ENCODE measurements at places on chromosomes 5 and 9. TPM values are rescaled to one million over a fixed set of nuclear protein-coding genes. Genes with fewer than 3 reads are reported as not detected.
A peak's percentile ranks its signal among the peaks of the same experiment; 100 is the strongest.

DNA sequence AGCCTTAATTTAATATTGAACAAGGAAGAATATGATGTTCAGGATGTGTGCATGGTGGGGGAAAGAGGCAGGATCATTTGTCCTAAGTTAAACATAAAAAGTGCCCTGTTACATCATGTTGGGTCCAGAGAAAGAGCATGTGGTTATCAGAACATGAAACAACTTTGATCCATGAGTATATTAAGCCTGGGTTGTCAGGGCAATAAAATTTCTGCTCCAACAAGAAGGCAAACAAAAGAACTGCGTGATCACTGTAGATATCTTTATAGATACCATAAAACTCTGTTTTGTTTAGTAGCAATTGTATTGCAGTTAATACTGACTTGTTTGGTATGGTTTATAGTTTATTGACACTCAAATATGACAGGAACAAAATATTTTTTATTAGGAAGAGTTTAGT lies 35.2 kb downstream of the PCA3 start:
- no peak for DNase-seq

DNA sequence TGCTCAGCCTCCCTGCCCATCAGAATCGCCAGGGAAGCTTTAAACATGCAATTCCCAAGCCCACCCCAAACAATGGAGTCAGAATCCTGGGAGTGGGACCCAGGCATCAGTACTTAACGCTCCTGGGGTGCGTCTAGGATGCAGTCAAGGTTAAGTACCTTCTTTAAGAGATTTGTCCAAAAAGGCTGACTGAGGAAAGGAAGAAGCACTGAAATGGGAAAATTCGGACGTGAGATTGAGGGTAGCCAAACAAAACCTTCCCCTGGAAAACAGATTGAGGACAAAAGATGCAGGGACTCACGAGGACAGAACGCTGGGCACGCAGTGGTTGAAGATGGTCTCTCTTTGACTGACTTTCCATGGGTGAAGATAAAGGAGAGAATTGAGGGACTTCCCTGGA lies 143.5 kb downstream of the MTX3 start:
- no peak for DNase-seq

- peak; percentile 63 for DNase-seq
Measured at GRCh38 chr5:157303667-157304327, 37.9 kb downstream of the CYFIP2 start.

DNA sequence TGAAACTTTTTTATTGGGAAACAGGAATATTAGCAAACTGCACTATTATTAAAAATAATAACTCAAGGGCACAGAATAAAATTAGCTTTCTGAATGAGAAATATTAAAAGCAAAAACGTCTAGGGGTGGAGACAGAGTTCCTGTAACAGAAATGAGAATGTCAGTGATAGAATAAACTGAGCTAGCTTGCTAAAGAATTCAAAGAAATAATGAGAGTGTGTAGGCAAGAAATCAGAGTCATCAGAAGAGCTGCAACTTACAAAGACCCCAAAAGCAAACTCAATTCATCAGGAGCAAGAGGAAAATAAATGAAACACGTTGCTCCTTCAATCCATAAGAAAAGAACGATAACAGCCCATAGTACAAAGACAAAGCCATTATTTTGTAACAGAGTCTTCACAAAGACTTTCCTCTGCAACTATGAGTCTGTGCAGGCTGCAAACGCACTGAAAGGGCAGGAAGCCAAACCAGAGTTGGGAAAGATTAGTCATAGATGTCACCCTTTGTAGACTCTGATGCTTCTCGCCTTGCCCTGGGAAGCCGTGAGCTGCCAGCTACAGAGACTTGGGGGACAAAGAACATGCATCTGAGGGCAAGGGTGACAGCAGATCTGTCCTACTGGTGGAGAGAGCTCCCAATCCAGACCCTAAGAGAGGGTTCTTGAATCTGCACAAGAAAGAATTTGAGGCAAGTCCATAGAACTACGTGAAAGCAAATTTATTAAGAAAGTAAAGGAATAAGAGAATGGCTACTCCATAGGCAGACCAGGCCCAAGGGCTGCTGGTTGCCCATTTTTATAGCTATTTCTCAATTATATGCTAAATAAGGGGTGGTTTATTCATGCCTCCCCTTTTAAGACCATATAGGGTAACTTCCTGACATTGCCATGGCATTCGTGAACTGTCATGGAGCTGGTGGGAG lies 40.8 kb downstream of the SHC3 start:
- DNase-seq = no peak

- no peak for DNase-seq
Measured at GRCh38 chr5:103454770-103455169, 107.8 kb downstream of the NUDT12 start.

DNA sequence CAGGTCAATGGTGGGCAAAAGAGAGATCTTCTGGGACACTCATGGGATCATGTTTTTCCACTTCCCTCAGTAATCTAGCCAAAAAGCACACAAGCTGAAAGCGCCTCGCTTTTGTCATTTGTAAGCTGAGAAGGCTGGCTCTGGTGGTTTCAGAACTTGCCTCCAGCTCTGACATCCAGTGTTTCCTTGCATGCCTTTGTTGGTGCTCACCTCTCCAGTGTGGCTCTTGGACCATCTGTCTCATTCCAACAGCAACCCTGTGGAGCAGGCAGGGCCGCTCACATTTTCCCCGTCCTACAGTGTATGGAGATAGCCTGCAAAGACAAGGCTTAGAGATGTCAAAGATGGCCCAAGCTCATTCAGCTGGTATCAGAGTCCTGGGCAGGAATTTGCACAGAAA lies 160.8 kb upstream of the KLF4 start:
- DNase-seq = no peak

DNA sequence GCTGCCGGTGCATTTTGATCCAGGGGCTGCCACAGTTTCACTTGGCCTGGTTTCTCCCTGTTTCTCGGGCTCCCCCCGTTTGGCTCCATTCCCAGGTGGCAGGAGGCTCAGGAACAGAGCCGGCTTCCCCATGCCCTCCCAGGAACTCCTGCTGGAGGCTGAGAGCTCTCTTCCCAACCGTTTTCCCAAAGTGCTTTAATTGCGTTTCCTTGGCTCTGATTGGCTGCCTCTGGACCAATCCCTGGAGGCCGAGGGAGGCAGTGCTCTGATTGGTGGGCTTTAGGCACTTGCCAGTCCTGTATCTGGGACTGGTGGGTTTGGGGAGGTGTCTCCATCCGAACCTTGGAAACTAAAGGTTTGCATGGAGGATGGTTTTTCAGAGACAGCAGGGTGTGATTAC lies 4.9 kb downstream of the TSPAN17 start:
- peak; percentile 50 for DNase-seq

- peak; percentile 9 for DNase-seq
Measured at GRCh38 chr9:13759551-13759950, 480.1 kb upstream of the MPDZ start.

GRCh38 chr9:136623842-136624183 lies 38.9 kb upstream of the EGFL7 start:
- DNase-seq = no peak

- DNase-seq = no peak
Measured at GRCh38 chr5:44807269-44807668, 1.5 kb upstream of the MRPS30 start.

DNA sequence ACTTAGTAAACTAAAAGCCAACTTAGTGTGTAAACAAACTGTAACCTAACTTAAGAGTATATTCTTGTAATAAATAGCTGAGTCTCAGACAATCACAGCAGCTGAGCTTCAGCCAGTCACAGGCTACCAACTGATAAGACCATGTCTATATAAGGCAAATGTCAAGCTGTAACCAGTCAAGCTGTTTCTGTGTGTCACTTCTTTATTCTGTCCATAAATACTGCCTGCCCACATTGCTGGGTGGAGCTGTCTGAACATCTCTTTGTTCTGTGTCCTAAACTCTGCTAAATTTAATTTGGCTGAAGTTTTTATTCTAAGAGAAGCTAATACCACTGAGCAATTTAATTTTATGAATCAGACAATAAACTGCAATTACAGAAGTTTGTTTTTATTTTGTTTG lies 412.1 kb upstream of the CDH10 start:
- no peak for DNase-seq

TAF11L11 gene
- not detected for total RNA-seq

WWC1 gene
- 6.3 TPM for total RNA-seq

DNAH5 gene
- total RNA-seq = 0.62 TPM

COL23A1 gene
- total RNA-seq = not detected

PRR7 gene
- total RNA-seq = 31.7 TPM

FYB1 gene
- not detected for total RNA-seq

Measured in neural progenitor cell (in vitro differentiated cells).